ENCODE measurements at places on chromosomes 12 and 14. TPM values are rescaled to one million over a fixed set of nuclear protein-coding genes. Genes with fewer than 3 reads are reported as not detected.

- H3K27me3 ChIP-seq = no peaks in the 10 kb centered on the region
- peak; percentile 80 for DNase-seq
- peaks cover 42% of the 10 kb centered on the region for H3K4me1 ChIP-seq
- no peak overlapping the region for H3K4me3 ChIP-seq
- H3K27ac ChIP-seq = peak overlapping the region; percentile 59
Measured at GRCh38 chr12:8453021-8453513, 2.7 kb upstream of the CLEC6A start.

Gene SYNDIG1L
- not detected for total RNA-seq

GRCh38 chr12:123013185-123014095 is 33.0 kb downstream of the ARL6IP4 start:
- no peak overlapping the region for H3K4me3 ChIP-seq
- DNase-seq = no peak
- no peaks in the 10 kb centered on the region for H3K4me1 ChIP-seq
- H3K36me3 ChIP-seq = no peaks in the 10 kb centered on the region

DNA sequence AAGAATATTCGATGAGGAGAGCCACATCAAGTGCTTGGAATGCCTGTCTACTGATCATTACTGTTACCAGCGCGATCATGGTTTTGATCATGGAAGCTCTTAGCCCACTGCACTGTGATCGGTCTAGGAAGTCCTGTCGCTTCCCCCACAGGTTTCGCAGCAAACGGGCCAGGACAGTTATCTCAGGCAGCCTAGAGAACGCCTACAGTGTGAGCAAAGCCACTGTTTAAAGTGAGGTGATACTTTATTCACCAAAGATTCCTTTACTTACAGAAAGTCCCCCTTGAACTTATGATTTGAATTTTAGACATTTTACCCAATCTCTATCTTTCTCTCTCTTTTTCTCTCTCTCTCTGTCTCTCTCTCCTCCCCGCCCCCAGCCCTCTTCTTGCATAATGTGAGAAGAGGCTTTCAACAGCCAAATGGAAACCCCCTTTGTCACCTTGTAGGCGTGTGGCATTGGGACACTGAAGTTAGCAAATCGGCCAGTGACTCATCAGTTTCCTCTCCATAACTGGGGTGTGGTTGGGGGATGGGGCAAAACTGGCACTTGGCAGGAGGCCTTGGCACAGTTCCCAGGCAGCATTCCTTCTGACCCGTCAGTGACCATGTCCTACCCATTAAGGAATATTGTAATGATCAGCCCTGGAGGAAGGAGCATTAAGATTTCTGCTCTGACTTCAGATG is 214.8 kb downstream of the CHST11 start:
- no peak overlapping the region for H3K4me3 ChIP-seq
- H3K27me3 ChIP-seq = no peaks in the 10 kb centered on the region
- H3K36me3 ChIP-seq = no peaks in the 10 kb centered on the region

DNA sequence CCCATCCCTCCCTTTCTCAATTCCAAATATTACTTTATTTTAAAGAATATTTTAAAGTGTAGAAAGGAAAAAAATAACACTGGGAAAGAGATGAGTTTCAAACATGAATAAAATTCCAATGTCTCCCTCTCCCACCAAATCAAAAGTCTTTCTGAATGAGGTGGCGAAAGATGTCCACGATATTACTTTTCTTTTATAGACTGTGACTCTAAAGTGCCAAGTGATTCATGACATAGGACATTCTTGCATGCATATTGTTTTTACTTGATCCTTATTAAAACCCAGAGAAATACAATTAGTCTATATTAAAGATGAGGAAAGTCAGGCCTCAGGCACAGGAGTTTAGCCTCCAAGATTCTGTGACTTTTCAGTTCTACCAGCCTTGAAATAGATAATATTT is 16.0 kb upstream of the LUM start:
- no peaks in the 10 kb centered on the region for H3K36me3 ChIP-seq
- peak overlapping the region; percentile 75 for H3K27ac ChIP-seq
- H3K27me3 ChIP-seq = no peaks in the 10 kb centered on the region
- H3K4me1 ChIP-seq = peaks cover 18% of the 10 kb centered on the region
- DNase-seq = peak; percentile 30
- no peak overlapping the region for H3K4me3 ChIP-seq

Gene GLIPR1L2
- total RNA-seq = 0.13 TPM

DNA sequence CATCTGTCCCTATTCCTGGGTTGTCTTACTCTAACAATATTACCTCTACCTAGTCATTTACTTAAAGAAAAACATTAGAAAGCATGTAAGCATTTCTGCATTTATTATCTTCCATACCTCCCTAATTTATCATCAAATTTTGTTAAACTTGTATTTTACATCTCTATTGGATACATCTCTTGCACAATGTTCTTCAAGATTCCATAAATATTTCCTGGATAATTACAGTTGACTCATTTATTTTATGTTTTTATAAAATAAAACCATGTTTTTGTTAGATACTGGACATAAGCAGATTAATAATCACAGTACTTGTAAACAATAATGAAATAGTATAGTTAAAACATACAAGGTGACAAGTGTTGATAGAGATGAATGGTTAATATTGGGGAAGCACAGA is 209.0 kb downstream of the TMTC3 start:
- DNase-seq = no peak
- H3K27ac ChIP-seq = no peak overlapping the region
- H3K36me3 ChIP-seq = no peaks in the 10 kb centered on the region
- H3K27me3 ChIP-seq = no peaks in the 10 kb centered on the region
- no peak overlapping the region for H3K4me3 ChIP-seq

Measured in SJSA1 (cell line).